T-cell (primary cell): ENCODE measurements at places on chromosomes 6 and 20. TPM values are rescaled to one million over a fixed set of nuclear protein-coding genes. Genes with fewer than 3 reads are reported as not detected.

HLA-DQB2 gene
- 0.70 TPM for total RNA-seq

THBS2 gene
- total RNA-seq: not detected

- no peak overlapping the region for H3K27ac ChIP-seq
- peaks cover 4% of the 10 kb centered on the region for H3K4me1 ChIP-seq
- no peaks in the 10 kb centered on the region for H3K36me3 ChIP-seq
- no peak overlapping the region for H3K4me3 ChIP-seq
- no peak for DNase-seq
These were observed 82.6 kb upstream of the NFATC2 start for GRCh38 chr20:51625105-51625504.

DNA sequence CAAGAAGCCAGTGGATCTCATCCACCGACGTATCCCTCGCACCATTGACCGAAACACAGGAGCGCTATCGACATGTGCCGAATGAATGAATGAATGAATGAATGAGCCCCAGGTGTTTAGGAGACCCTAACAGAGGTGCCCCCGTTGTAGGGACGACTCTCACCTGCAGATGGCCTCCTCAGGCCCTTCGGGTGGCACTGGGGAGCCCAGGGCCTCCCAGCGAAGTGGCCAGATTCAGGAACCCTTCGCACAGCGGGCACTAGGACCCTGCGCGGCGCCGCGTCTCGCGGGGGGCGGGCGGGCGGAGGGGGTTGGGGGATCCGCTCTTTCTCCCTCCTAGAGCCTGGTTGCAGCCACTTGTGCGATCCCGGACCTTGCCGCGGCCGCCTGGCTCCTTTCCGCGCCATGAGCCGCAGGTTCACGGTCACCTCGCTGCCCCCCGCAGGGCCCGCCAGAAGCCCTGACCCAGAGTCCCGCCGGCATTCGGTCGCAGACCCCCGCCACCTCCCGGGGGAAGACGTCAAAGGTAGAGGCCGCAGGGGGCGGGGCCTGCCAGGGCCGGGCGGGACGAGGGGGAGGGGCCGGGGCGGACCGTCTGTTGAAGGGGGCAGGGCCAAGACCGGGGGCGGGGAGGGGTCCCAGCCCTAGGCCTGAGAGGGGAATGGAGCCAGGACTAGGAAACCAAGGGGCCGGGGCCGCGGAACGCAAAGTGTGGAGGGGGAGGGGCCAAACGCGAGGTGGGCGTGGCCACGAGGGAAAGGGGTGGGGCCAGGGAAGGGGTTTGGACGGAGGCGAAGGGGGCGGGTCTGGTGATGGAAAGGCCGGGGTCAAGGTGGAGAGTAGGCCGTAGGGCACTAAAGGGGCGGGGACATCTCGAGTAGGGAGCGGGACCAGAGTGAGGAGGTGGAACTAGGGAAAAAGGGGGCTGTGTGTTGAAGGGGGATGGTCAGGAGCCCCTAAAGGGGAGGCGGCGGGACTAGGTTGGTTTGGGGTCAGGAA lies 7.4 kb upstream of the SLC12A5 start:
- no peak for DNase-seq
- no peak overlapping the region for H3K27ac ChIP-seq
- H3K4me1 ChIP-seq: peaks cover 21% of the 10 kb centered on the region
- no peaks in the 10 kb centered on the region for H3K36me3 ChIP-seq

SMOC2 gene
- total RNA-seq: 0.16 TPM

DNA sequence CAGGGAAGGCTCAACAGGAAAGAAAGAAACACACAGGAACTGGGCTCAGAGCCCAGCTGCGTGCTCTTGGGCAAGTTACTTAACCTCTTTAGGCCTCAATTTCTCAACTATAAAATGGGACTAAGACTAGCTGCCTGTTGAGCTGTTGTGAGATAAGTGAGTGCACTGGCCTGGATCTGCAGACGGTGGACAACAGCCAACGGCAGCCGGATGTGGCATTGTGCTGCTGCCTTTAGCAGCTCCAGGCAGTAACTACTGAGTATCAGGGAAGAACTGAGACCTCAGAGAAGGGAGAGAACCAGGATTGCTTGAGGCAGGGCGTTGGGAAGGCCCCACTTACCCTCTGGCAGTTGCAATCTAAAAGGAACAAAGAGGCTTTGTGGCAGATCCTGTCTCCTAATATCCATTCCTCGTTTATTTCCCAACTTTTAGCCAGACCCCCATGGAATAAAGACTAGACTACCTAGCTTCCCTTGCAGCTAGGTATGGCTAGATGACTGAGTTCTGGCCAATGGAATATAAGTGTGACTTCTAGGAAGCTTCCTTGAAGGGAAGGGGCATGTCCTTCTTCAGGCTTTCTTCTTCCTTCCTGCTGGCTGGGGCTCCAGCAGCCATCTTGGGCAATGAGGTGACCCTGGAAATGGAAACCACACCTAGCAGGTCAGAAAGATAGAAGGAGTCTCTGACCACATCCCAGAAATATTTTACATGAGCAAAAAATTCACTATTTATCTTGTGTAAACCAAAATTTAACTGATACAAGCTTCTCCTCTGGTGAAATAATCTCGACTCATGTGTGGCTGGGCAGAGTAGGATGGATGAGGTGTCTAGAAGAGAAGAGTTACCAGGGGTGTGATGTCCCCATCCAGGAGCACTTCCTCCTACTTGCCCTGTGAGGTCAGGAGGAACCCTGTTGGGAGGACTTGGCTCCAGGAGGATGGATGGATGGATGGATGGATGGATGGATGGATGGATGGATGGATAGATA lies 67.6 kb downstream of the MRPL14 start:
- no peak overlapping the region for H3K27ac ChIP-seq
- no peak overlapping the region for H3K4me3 ChIP-seq
- DNase-seq: no peak
- H3K36me3 ChIP-seq: no peaks in the 10 kb centered on the region
- H3K4me1 ChIP-seq: no peaks in the 10 kb centered on the region

DNA sequence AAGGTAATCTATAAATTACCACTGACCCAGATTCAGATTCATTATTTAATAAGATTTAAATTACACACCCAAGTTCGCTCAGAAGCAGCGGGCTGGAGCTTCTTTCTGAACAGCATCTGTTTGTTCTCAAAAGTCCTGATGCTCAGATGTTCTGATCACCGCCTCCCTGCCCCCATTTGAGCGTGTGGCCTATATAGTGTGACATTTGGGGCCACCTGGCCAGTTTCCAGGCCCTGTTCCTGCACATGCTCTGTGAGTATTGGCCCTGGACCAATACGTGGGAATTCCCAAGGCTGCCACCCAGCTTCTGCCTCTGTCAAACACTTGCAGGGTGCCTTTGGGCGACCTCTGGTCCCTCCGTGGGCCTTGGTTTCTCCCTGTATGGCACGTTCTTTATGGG lies 228.8 kb downstream of the TFAP2C start:
- no peak overlapping the region for H3K27ac ChIP-seq
- no peaks in the 10 kb centered on the region for H3K36me3 ChIP-seq
- peaks cover 3% of the 10 kb centered on the region for H3K27me3 ChIP-seq
- DNase-seq: no peak

FAM83C gene
- not detected for total RNA-seq

GRCh38 chr6:32081168-32081990 lies 27.8 kb downstream of the TNXB start:
- H3K27ac ChIP-seq: no peak overlapping the region
- H3K4me3 ChIP-seq: no peak overlapping the region
- no peaks in the 10 kb centered on the region for H3K27me3 ChIP-seq
- no peak for DNase-seq

WFDC2 gene
- not detected for total RNA-seq

DNA sequence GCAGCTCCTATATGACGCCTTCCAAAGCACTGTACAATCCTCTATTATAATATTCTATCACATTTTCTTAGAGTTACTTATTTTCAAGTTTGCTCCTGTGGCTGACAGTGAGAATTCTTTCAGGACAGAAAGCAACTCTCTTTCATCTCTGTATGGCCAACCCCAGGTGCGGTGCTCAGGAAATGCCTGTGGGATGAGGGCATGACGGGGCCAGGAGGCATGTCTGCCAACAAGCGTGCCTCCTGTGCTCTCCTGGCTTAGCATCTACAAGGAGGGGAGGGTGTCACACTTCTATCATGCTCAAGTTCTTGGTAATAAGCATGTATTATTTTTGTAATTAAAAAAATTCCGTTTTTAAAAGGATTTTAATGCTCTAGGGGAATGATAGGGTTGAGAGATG lies 11.4 kb downstream of the MRPL14 start:
- H3K36me3 ChIP-seq: peaks cover 55% of the 10 kb centered on the region
- no peak for DNase-seq
- no peak overlapping the region for H3K4me3 ChIP-seq
- H3K27me3 ChIP-seq: no peaks in the 10 kb centered on the region
- H3K27ac ChIP-seq: no peak overlapping the region

- no peaks in the 10 kb centered on the region for H3K27me3 ChIP-seq
- H3K27ac ChIP-seq: no peak overlapping the region
- no peak for DNase-seq
- no peaks in the 10 kb centered on the region for H3K4me1 ChIP-seq
These were observed 117.3 kb downstream of the BCKDHB start for GRCh38 chr6:80223743-80224212.

DNA sequence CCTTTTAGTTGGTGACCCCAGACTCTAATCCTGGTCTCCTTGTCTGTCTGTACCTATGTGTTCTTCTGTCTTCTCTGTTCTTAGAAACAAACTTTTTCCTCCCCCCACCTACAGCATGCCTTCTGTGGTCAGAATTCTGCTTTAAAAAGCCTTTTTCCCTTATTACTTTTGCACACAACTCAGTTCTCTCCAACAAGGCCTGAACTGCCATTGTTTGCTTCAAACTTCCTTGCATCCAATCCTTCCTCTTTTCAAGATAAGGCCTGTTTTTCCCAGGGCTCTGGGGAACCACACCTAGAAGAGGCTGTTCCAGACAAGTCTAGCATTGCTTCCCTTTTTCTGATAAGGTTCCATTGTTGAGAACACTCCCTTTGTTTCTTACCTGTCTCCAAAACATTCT lies 22.2 kb upstream of the NCOA3 start:
- no peak overlapping the region for H3K27ac ChIP-seq
- no peak overlapping the region for H3K4me3 ChIP-seq
- H3K27me3 ChIP-seq: no peaks in the 10 kb centered on the region

SLC22A3 gene
- total RNA-seq: 0.13 TPM

MACROD2 gene
- not detected for total RNA-seq

- no peaks in the 10 kb centered on the region for H3K27me3 ChIP-seq
- DNase-seq: no peak
- H3K4me3 ChIP-seq: peak overlapping the region; percentile 100
- H3K36me3 ChIP-seq: peaks cover 14% of the 10 kb centered on the region
These were observed 1.2 kb downstream of the HBS1L start for GRCh38 chr6:135053406-135053805.

DNA sequence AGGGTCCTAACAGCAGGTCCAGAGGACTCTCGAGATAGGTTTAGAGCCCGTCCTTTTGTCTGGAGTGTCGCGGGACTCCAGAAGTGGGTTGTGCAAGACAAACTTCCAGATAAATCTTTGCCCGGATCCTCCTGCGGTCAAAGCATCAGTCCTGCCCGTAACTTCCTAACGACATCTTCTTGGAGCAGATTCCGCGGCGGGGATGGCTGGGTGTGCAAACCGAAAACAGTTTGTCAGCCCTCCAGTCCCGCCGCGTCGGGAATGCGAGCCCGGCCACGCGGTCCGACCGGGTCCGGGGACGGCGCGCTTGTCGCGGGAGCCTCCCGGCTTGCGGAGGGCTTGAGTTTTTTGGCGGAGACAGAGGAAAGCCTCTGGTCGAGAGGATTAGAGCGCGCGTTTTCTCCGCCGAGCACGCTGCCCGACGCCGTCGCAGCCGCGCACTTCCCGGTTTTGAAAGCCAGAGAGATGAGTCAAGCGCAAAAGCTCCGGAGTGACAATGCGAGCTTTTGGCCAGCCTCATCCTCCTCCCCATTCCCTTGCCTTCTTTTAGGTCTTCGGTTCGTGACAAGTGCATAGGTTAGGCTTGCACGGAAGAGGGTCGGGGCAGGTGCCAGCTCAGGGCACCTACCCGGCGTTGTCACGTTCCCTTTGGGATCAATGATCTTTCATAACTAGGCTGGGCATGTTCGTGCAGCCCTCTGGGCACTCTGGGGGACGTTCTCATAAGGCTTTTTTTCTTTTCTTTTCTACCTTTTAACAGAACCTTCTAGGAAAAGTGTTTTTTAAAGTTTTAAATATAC lies 91.3 kb upstream of the PRDM1 start:
- no peaks in the 10 kb centered on the region for H3K36me3 ChIP-seq
- peak overlapping the region; percentile 87 for H3K27ac ChIP-seq
- peaks cover 35% of the 10 kb centered on the region for H3K4me1 ChIP-seq
- peak overlapping the region; percentile 68 for H3K4me3 ChIP-seq
- no peak for DNase-seq

LRRC73 gene
- 0.95 TPM for total RNA-seq

LATS1 gene
- 41.8 TPM for total RNA-seq

OR12D3 gene
- total RNA-seq: not detected

DNA sequence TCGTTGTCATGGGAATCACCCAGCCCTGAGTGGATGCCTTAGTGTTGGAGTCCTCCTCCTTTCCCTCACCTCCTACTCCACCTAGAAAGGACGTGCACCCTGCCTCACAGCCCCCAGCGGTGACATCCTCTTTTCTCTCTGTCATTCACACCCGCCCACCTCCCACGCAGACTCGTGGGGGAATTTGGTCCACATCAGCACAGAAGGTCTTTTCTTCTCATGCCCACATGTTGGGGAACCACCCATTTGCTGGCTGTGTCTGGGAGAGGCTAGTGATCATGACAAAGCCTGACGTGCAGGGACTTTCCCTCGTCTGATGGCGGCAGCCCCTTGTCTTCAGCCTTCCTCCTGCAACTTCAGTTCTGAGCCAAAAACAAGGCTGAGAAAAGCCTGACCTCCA lies 96.0 kb upstream of the CNKSR3 start:
- H3K27me3 ChIP-seq: no peaks in the 10 kb centered on the region
- DNase-seq: peak; percentile 53
- H3K36me3 ChIP-seq: no peaks in the 10 kb centered on the region
- no peak overlapping the region for H3K27ac ChIP-seq
- H3K4me3 ChIP-seq: no peak overlapping the region
- H3K4me1 ChIP-seq: no peaks in the 10 kb centered on the region

EFCAB8 gene
- total RNA-seq: 1.3 TPM

DNA sequence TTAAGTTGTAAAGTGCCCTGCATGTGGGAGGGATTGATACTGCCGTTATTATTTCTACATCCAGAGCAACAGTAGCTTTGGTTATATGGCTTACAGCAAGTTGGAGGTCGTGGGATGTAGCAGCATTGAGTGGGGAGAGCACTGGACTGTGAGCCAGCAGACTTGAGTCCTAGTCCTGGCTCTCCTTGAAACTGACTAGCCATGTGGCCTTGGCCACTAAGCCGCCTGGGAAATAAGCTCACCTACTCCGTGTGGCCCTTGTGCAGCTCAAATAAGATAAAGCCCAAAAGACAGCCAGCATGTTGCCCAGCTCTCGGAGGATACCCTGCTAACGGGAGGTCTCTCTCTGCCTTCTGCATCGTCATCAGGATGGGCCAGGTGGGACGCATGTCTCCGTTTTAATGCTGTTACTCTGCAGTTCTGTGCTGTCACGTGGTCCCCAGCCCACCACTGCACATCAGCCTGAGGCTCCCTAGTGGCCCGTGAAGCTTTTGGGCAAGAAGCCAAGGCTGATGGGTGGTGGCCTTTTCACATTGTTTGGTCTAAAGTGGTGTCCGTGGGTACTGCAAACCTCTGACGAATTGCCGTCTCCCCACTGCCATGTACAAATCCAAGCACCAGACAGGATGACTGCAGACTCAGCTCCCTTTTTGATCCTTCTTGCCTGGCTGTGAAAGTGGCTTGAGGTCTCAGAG lies 7.9 kb downstream of the EPB41L1 start:
- no peak overlapping the region for H3K27ac ChIP-seq
- no peaks in the 10 kb centered on the region for H3K27me3 ChIP-seq
- no peak for DNase-seq
- H3K4me3 ChIP-seq: no peak overlapping the region
- no peaks in the 10 kb centered on the region for H3K36me3 ChIP-seq
- H3K4me1 ChIP-seq: no peaks in the 10 kb centered on the region

GLP1R gene
- total RNA-seq: not detected
